Amniotic epithelial cell (primary cell): ENCODE measurements at places on chromosomes 1 and 21.

- DNase-seq: no peak
Measured at GRCh38 chr1:17118706-17119075, 560 bp downstream of the PADI2 start.

DNA sequence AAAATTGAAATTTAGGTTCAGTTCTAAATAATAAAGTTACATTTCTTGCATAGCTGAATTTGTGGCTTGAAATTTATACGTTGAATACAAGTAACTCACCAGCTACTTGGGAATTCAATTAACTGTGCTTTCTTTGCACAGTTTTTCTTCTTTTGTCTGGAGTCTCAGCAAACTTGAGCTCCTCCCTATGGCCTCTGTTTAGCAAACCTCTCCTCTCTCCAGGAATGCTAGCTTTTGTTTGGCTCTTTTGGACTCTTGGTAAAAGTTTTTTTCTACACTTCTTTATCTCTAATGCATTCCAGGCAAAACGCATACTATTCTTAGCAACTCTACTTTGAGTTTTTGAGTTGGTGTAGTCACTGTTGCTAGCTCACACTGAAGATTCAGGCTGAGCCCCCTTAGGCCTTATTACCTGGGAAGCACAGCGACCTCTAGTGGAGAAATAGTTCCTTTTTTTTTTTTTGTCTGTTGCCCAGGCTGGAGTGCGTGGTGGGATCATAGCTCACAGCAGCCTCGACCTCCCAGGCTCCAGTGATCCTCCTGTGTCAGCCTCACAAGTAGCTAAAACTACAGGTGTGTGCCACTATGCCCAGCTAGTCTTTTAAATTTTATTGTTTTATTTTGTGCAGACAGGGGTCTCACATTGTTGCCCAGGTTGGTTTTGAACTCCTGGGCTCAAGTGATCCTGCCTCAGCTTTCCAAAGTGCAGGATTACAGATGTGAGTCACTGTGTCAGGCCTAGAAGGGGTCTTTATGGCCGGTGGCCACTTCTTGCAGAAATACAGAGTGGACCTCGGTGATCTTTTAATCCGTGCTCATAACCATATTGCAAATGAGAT is 61.7 kb downstream of the CASQ2 start:
- peak; percentile 66 for DNase-seq

DNA sequence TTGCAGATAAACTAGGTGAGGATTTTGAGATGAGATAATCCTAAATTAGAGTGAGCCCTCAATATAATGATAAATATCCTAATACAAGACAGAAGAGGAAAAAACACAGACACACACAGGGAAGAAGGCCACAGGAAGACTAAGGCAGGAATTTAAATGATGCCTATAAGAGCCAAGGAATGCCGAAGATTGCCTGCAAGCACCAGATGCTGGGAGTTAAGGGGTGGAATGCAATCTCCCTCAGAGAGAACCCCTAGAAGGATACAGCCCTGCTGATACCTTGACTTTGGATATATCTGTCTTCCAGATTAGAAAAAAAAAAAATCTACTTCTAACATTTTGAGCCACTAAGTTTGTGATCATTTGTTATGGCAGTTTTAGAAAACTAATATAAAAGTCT is 299.7 kb upstream of the PRMT6 start:
- no peak for DNase-seq

- no peak for DNase-seq
Measured at GRCh38 chr1:20663969-20664715, 3.0 kb upstream of the DDOST start.
